Type B pancreatic cell (in vitro differentiated cells): ENCODE measurements at places on chromosomes 12 and 14.

- no peak for DNase-seq
Measured at GRCh38 chr12:94536040-94536965, 76.6 kb upstream of the CEP83 start.

DNA sequence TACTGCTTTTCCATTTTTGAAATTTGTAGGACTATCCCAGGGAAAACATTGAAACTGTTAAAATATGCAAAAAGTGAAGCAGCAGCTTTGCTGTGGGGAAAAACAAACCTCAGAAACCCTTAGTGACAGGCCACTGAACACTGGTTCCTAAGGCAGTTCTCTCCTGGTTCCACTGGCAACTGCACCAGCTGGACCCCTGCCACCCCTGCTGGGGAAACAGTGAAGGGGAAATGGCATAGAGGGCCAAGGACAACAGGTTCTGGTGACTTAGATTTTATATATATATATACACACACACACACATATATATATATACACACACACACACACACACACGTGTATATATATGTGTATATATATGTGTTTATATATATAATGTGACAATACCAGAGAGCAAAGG lies 16.2 kb upstream of the KRT7 start:
- no peak for DNase-seq

GRCh38 chr14:69675245-69675583 lies 63.8 kb downstream of the SUSD6 start:
- DNase-seq = no peak

- no peak for DNase-seq
Measured at GRCh38 chr14:65470404-65470880, 57.9 kb downstream of the FUT8 start.

DNA sequence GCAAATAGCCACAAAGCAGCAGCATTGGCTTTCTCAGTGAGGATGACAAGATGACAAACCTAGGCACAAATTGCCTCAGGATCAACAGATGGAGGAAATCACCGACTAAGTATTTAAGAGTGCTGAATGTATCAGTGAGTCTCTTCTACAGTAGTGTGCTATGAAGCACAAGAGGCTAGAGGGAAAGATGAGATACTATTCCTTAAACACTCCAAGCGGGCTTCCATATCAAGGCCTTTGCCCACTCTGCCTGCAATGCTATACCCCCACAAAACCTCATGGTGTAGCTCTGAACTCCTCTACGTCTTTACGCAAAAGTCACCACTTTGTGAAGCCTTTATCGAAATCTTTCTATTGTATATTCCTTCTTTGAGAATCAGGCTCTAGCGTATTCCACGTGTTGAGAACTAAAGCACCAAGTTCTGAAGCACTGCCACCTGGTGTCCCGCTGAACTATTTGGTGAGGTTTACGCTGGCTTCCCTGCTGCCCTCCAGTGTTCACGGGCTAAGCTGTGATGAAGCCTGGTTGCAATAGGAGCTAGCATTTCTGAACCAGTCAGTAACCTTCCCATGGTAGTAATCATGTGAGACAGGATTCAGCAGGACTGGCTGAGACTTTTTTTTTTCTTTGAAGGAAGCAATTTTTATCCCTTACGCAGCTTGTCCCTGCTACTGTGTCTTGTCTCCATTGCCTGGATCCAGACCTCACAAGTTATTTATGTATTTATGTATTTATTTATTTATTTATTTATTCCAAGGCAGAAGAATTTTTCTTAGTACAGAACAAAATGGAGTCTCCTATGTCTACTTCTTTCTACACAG lies 426.5 kb upstream of the OR4E1 start:
- DNase-seq = no peak

DNA sequence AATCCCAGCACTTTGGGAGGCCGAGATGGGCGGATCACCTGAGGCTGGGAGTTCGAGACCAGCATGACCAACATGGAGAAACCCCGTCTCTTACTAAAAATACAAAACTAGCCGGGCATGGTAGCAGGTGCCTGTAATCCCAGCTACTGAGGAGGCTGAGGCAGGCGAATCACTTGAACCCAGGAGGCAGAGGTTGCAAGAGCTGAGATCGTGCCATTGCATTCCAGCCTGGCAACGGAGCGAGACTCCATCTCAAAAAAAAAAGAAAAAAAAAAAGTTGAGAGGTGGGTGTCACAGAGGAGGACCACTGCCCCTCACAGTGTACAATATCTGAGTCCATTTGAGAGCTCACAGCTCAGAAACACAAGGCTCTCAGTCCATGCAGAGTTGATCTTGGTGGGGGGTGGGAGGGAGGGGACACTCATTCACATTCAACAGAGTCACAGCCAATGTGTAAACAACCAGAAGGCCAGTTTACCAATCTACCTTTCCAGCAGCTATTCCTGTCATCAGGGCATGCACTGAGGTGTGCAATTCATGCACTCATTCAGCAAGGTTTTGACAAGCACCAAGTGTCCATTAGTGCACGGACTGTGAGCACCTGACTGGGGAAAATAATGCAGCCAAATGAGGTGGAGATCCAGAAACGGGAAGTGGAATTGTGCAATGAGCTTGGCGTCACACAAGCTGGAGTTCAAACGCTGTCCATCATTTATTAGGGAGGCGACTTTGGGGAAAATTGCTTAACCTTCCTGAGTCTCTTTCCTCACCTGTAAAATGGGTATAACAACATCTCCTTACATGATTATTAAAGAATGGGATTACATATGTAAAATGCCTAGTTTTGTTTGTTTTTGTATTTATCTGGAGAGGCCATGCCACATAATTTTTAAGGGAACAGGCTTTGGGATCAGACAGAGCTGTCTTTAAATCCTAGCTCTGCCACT lies 4.4 kb upstream of the EIF5 start:
- DNase-seq = no peak

DNA sequence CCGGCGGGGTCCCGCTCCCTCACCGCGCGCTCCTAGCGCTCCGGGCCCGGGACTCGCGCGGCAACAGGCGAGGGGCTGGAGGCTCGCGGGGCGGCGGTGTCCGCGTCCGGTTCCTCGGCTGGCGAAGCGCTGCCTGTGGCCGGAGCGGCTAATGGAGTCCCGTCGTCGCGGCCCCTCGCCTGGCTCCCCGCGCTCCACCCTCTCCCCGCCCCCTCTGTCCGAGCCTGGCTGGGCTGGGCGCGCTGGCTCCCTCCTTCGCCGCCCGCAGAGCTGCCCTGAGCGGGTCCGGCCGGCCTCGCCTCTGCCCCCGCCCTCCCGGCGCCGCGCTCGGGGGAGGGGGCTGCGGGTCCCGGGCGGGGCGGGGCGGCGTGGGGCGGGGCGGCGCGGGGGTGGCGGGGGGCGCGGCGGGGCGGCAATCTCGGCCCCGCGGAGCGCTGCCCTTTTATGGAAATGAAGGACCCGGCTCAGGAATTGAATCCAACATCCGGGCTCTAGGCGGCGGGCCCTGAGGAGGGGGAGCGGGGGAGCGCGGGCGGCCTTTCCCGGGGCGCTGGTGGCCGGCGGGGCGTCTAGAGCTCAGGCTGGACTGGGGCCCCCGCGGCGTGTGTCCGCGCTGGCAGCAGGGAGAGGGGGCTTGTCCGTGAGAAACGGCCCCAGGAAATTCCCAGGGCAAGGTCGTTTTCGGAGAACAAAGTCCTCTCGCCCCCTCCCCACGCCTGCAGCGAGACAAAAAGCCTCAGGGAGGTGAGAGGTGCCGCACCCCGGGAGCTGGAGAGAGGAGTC lies at the start of gene FERMT2:
Gene FERMT2 (minus strand): TSS at position 153 of the 783 bp plus-strand sequence. CDS start 482 bp downstream, outside the sequence.
- peak; percentile 91 for DNase-seq

GRCh38 chr12:105899589-105899988 lies 239.2 kb downstream of the NUAK1 start:
- DNase-seq = no peak

DNA sequence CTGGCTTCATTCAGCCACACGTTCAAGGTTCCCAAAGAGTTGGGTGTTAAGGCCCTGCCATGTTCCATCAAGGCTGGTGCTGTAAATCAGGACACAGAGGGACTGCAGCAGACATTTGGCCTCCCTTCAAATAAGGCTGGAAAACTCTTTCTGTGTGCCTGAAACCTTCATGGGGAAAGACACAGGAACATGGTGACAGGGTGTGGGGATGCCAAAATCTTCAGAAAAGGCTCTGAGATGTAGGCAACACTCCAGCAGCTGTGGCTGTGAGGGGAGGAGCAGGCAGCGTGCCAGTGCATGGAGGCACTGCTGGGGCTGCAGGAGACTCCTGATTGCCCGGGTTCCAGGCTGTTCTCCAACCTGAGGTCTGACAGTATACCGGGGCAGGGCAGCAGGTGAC lies 15.0 kb downstream of the POMT2 start:
- no peak for DNase-seq
